ENCODE measurements at places on chromosomes 1 and 21. TPM values are rescaled to one million over a fixed set of nuclear protein-coding genes. Genes with fewer than 3 reads are reported as not detected.

SPATA6 gene
- polyA plus RNA-seq = 1.6 TPM

PRAMEF26 gene
- polyA plus RNA-seq = not detected

LAMC2 gene
- polyA plus RNA-seq = not detected

AJAP1 gene
- polyA plus RNA-seq = not detected

RAP1GAP gene
- polyA plus RNA-seq = not detected

KRTAP12-2 gene
- polyA plus RNA-seq = not detected

KRTAP21-2 gene
- polyA plus RNA-seq = not detected

HAPLN2 gene
- polyA plus RNA-seq = not detected

TSACC gene
- 0.84 TPM for polyA plus RNA-seq

S1PR1 gene
- 203 TPM for polyA plus RNA-seq

ATP1A4 gene
- polyA plus RNA-seq = not detected

CTBS gene
- polyA plus RNA-seq = 18.3 TPM

HSD3B2 gene
- not detected for polyA plus RNA-seq

RPS6KA1 gene
- 193 TPM for polyA plus RNA-seq

POGK gene
- polyA plus RNA-seq = 19.1 TPM

CD1E gene
- not detected for polyA plus RNA-seq

C1orf141 gene
- not detected for polyA plus RNA-seq

ALPL gene
- polyA plus RNA-seq = not detected

PDC gene
- polyA plus RNA-seq = not detected

KIF14 gene
- not detected for polyA plus RNA-seq

KIF1B gene
- 2.6 TPM for polyA plus RNA-seq

TINAGL1 gene
- not detected for polyA plus RNA-seq

PCSK9 gene
- polyA plus RNA-seq = not detected

ADORA3 gene
- polyA plus RNA-seq = not detected

PLEKHM2 gene
- polyA plus RNA-seq = 8.3 TPM

SLC30A2 gene
- not detected for polyA plus RNA-seq

SERTAD4 gene
- polyA plus RNA-seq = not detected

LIN28A gene
- not detected for polyA plus RNA-seq

UTS2 gene
- polyA plus RNA-seq = 10.0 TPM

MFSD2A gene
- 0.13 TPM for polyA plus RNA-seq

TPRG1L gene
- polyA plus RNA-seq = 47.7 TPM

TP53BP2 gene
- polyA plus RNA-seq = 16.5 TPM

SPRR2E gene
- polyA plus RNA-seq = not detected

NIT1 gene
- polyA plus RNA-seq = 16.7 TPM

SPRR1B gene
- polyA plus RNA-seq = not detected
